ENCODE measurements at places on chromosomes 16 and 17.

DNA sequence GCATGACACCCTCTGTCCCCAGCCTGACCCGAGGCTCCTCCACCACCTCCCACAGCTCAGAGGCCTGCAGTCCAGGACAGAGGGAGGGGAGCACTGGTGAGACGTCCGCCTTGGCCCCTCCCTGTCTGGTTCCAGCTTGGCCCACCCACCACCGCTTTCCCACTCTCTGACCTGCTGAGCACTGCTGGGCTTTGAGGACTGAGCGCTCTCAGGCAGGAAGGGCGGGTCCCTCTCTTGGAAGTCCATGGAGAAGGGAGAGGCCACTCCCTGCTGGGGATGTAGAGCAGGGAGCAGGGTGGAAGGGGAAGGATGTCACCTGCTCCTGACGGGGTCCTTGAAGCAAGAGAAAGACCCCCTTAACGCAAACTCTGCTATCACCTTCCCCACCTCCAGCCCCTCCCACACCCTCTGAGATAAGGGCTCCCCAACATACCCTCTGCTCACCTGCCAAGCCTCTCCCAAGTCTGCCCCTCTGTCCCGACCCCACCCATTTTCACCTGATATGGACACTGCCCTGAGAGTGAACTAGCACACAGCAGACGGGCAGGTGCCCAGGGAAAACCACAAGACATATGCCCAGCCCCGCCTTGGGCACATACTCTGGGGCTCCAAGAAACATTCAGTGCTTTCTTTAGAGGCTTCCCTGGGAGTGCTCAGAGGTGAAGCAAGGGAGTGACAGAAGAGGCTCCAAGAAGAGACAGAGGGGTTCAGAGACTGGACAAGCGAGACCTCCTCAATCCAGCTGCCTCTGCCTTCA lies 1.4 kb downstream of the OSBPL7 start:
- DNase-seq, result no peak

- DNase-seq, result no peak
Measured at GRCh38 chr16:68097895-68098294, 12.7 kb downstream of the NFATC3 start.

- no peak for DNase-seq
Measured at GRCh38 chr17:37274461-37274860, 101.3 kb upstream of the C17orf78 start.

DNA sequence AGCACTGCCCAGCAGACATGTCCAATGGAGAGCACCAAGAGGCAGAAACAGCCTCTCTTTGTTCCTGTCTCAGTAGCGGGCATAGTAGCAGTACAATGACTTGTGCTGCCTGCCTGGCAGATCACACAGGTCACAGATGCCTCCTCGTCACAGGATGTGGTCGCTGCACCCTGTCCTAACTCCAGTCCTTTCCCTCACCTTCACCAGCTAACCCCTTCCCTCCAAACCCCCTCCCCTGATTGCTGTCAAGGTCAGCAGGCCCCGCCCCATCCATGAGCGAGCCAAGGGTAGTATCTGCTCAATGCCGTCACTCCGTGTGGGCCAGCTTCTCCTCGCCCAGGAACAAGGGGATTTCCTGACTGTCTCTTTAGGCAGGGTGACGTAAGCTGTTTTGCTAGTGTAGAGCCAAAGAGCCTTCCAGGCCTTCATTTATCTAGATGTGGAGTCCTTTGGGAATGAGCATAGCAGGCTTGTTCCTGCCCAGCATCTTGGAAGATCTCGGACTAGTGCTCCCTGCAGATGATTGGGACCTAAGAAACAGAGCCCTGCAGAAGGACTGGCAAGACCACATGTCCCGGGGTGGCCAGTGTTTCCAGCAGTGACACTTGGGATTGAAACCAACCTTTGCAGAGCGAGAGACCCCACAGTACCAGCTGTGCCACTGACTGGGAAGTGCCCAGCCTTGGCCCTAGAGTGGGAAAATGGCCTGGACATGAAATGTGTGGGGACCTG lies 75.9 kb upstream of the TNRC6C start:
- peak; percentile 89 for DNase-seq

- no peak for DNase-seq
Measured at GRCh38 chr17:61486135-61487120, 34.2 kb downstream of the TBX4 start.

- no peak for DNase-seq
Measured at GRCh38 chr16:72210555-72210954, 38.6 kb upstream of the PMFBP1 start.

GRCh38 chr16:30351586-30352419 lies 3.3 kb downstream of the CD2BP2 start:
- DNase-seq, result no peak

- no peak for DNase-seq
Measured at GRCh38 chr17:36928471-36929345, 8.6 kb upstream of the LHX1 start.

- DNase-seq, result peak; percentile 41
Measured at GRCh38 chr17:57861000-57861789, 11.4 kb upstream of the MRPS23 start.

DNA sequence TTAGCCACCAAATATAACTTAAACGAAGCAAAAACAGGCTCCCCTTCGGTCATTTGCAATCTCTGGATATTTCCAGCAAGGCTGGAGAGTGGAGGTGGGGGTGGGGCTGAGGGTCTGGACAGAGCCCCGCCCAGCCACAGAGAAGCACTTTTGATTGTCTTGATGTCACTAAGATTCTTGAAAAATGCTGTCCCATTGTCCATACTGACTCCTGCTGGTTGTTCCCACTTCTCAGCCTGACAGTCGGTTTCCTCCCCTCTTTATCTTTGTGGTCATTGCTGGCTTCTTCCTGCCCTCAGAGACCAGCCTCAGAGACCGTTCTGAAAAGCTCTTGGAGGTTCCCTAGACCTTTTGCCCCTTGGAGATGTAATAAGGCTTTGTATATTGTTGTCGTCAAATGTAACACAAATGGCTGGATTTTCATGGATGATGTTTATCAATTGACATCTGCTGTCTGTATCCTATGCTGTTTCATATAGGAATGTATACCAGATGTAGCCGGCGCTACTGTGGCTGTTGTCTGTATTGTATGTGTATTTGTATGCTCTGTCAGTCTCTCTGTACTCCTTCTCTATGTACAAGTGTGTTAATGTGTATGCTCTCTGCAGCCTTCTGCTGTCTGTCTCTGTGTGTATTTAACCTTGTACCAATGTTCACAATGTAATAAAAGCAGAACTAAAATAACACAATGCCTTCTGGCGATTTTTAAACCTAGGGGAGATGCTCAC lies 94.8 kb upstream of the DNAH9 start:
- DNase-seq, result no peak

- no peak for DNase-seq
Measured at GRCh38 chr17:74883241-74883745, 10.1 kb downstream of the FADS6 start.
